ENCODE measurements at places on chromosomes 11 and 22.

GRCh38 chr22:41808400-41808799 is 7.9 kb downstream of the CCDC134 start:
- no peak for DNase-seq

DNA sequence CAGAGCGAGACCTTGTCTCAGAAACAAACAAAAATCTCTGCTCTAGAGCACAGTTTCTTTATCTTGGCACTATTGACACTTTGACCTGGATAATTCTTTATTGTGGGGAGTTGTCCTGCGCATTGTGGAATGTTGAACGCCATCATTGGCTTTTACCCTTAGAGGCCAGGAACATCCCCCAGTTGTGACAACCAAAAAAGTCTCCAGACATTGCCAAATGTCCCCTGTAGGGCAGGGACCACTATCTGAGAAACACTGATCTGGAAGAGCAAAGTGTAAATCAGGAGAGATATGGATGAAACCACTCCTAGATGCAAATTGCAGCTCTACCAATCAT is 4.8 kb upstream of the NF2 start:
- DNase-seq: no peak

GRCh38 chr11:62055970-62056369 is 67.8 kb upstream of the INCENP start:
- DNase-seq: no peak

- DNase-seq: no peak
Measured at GRCh38 chr22:21020802-21021429, 6.0 kb downstream of the P2RX6 start.

DNA sequence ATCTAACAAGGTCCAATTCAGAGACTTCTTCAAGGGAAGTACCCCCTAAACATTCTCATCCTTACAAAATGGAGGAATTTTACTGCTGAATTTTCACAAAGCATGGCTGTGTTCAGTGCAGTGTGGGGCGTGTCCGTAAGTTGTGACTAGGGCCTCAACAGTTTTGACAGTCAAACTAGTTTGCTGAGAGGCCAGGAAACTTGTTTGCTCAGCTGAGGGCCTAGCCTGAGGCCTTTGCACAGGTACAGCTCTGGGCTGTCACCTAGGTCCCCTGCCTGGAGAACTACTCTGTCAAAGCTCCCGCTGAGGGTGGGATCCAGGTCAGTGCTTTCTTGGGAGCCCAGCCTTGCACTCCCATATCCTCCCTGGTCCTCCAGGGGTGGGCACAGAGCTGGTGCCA is 27.9 kb downstream of the TCP11L1 start:
- DNase-seq: no peak

GRCh38 chr11:47394322-47395222 is 13.8 kb upstream of the SLC39A13 start:
- DNase-seq: peak; percentile 1

DNA sequence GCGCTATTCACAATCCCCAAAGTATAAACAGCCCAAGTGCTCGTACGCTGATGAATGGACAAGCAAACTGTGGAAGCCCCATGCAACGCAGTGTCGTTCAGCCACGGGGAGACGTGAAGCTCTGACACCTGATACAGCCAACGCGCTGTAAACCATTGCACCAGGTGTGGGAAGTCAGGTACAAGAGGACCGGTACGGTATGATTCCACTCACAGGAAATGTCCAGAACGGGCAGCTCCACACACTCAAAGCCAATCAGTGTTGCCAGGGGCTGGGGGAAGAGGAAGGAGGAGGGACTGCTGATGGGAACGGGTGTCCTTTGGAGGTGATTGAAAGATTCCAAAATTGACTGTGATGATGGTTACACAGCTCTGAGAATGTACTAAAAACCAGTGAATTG is 64.5 kb downstream of the BRD1 start:
- no peak for DNase-seq

DNA sequence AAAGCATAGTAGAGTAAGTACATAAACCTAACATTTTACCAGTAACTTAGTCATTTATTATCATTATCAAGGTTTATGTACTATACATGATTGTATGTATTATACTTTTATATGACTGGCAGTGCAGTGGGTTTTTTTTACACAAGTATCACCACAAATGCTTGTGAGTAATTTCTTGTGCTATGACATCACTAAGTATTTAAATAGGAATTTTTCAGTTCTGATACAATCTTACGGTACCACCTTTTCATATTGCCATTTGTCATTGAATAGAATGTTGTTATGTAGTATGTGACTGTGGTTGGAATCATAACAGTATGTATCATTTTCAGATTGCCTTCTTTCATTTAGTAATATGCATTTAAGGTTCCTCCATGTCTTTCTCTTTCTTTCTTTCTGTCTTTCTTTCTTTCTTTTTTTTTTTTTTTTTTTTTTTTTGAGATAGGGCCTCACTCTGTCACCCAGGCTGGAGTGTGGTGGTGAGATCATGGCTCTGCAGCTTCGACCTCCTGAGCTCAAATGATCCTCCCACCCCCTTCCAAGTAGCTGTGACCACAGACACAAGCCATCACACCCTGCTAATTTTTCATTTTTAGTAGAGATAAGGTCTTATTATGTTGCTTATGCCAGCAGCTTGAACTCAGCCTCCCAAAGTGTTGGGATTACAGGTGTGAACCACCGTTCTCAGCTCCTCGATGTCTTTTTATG is 18.6 kb downstream of the ATM start:
- no peak for DNase-seq

- DNase-seq: peak; percentile 59
Measured at GRCh38 chr11:58622344-58622743, at the start of gene CNTF. CNTF (plus strand) TSS chr11:58622665; CDS start chr11:58622753, 88 bp downstream.

- peak; percentile 100 for DNase-seq
Measured at GRCh38 chr11:65487467-65488272, 11.2 kb upstream of the MALAT1 start.

DNA sequence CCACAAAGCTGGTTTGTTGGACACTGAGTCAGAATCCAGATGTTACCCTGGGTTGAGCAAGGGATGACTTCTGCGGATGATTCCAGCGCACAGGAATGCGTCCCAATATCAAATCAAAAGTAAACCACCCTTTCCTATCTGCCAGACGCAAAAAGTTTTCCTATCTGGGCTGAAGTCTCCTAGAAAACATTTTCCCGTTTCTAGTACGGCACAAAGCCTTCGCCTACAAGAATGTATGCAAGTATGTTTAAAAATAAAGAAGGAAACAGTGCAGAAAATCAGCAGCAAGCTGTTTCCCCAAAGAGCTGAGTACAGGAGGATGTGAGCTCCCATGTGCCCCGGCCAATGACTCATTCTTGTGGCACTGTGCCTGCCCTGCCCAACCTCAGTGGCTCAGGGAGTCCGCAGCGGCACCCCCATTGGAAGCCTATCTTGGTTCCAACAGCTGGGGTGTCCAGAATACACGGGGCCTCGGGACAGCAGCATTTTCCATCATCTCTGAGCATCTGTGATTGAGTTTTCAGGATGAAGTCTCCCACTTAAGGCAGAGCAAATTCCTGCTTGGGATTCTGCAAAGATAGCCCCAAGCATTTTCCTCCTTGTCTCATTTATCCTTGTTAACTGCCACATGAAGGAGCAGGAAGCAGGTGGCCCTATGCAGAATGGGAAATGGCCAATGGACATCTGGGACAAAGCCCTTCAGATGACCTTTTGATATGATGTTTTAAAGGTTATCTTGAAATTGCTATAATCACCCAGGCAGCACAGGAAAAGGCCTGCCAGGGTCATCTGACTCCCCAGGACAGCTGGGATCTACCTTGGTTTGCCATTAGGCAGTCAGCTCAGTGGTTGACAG is 17.5 kb downstream of the KCNJ5 start:
- peak; percentile 69 for DNase-seq

DNA sequence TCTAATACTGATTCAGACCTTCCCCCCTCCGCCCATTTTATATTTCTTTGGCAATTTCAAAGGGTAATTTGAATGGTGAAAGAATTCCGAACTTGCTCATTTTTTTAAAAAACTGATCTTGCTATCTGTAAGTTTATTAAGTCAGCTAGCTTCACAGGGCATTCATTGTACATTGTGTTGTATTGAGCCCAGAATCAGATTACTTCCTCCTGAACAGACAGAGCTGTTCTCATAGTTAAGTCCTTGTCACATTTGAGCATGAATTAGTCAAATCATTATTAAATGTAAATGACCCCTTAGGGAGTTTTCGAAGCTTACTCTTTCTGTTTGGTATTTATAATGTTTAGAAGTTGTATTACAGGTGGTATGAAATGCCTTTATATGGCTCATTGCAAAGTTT is 34.4 kb downstream of the CYP2R1 start:
- no peak for DNase-seq

DNA sequence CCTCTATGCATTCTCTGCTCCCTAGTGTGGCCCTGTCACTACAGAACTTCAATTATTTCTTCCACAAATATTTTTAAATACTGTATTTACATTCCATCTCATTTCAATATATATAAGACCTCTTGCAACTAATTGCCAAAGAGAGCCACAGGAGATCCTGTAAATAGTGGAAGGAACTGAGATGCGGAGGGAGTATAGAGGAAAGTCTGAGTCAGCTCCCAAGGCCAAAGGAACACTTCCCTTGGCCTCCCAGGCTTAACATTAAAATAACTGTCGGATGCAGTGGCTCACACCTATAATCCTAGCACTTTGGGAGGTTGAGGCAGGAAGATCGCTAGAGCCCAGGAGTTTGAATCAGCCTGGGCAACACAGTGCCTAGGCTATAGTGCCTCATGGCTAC is 31.2 kb downstream of the RBFOX2 start:
- no peak for DNase-seq

GRCh38 chr11:123181075-123181474 is 14.0 kb downstream of the CLMP start:
- no peak for DNase-seq

GRCh38 chr11:12026331-12027211 is 18.1 kb upstream of the DKK3 start:
- DNase-seq: no peak

GRCh38 chr11:43523632-43524031 is 156.9 kb upstream of the HSD17B12 start:
- DNase-seq: no peak

DNA sequence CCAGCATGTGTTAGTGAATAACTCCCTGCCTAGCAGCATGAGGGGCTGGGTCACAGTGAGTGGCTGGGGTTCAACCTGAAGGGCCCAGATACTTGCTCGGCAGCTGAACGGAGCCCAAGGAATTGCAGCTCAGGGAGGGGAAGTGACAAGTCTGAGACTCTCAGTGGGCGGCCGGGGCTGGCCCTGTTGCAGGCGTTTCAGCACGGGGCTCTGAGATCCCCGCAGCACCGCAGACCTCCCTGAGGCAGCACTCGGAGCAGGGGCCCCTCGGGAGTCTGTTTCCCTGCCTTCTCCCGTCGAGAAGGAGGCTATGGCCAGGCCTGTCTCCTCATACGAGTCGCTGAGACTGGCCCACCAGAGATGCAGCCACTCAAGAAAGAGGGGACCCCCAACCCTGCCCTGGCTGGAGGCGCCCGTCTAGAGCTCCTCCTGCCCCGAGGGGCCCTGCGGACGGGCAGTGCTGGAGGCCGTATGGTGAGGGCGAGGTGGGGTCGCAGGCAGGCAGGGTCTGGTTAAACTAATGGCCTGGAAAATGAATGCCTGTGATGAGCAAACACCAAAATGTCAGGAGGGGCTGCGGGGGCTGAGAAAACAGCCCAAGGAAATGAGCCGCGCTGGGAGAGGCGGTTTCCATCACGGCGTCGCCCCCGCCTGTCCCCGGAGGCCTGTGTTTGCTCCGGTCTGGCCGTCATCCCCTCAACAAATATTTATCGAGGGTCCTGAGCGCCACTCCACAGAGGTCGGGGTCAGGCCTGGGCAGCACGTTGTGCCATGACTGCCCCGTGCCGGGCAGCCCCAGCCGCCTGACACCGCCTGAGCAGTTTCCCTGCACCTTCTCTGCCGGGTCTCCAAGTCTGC is 9.3 kb downstream of the TSSC4 start:
- no peak for DNase-seq

GRCh38 chr11:92224054-92224406 is 588 bp upstream of the FAT3 start:
- DNase-seq: no peak

GRCh38 chr11:134340354-134340964 is 8.7 kb downstream of the GLB1L2 start:
- no peak for DNase-seq

DNA sequence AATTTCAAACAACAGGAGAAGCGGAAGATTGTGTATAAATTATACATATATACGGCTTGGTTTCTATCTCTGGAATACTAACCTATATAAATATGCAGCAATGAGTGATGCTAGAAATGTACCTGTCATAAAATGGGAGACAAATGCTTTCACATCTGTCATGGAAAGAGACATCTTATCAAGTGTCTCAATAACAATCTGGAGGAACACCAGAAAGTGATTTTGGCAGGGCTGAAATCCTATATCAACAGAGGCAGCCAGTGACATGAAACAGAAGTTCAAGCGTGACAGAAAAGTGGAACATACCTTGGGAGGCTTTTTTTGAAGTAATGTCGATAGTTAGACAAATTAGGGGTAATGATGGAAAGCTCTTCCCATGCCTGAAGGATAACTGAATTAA is 834.6 kb downstream of the JRKL start:
- no peak for DNase-seq

DNA sequence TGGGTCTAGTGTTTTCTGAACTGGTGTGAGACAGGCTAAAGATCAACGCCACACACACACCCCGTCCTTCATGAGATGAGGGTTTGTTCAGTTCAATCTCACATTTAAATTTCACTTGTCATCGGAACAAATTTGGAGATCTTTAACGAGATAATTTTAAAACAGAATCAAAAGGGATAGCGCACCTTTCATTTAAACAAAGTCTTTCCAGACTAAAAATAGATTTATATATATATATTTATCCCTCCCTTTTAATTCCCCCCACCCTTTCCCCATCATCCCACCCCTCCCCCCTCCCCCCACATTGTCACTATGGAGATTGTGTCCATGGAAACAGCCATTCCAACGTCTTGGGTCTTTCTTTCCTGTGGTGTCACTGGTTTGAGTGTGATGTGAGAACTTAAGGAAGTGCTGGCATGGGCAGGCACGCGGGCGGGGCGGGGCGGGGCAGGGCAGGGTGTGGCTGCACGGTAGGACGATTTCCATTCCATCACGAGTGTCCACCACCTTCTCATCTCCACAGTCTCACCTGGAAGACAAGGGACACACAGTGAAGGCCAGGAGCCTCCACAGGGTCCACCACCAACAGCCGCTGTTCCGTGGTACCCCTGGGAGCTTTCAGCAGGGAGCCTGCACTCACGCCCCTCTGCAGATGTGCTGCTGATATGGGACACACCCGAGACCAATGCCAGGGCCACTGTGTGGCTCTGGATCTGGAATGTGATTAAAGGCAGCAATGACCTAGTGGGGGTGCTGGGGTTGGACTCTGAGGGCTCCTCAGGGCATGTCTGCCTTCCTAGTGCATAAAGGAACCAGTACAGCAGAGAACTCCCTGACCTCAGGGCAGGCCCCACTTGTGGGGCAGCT is 30.5 kb upstream of the CYP2D6 start:
- no peak for DNase-seq

- no peak for DNase-seq
Measured at GRCh38 chr11:73114835-73115220, 27.3 kb downstream of the FCHSD2 start.

DNA sequence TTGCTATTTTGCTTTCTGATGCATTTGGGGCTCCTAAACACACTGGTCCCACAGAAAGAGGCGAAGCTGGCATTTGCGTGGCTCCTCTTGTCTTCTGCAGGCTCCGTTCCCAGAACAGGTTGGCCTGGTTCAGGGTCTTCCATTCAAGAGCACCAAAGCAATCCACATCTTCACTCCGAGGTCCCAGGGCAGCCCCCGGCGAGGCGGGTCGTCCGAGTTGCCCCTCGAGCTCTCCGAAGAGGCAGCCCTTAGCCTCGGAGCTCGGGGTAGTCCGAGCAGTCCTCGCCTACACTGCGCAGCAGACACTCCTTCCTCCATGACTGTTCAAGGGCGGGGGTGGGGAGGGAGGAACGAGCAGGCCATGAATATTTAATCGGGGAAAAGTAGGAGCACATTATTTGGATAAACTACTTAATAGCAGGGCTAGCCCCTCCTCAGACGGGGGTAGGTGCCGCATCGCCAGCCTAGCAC is 321.3 kb downstream of the BLID start:
- DNase-seq: no peak
